ENCODE measurements at places on chromosomes 16 and 17. TPM values are rescaled to one million over a fixed set of nuclear protein-coding genes. Genes with fewer than 3 reads are reported as not detected.

The NLRC3 gene
- total RNA-seq = 94.6 TPM

The TMEM204 gene
- 35.6 TPM for total RNA-seq

The MVP gene
- total RNA-seq = 125 TPM

The MPV17L gene
- total RNA-seq = not detected

The PLK1 gene
- 138 TPM for total RNA-seq

The LYZL6 gene
- total RNA-seq = not detected

The CD19 gene
- total RNA-seq = 0.68 TPM

GRCh38 chr17:77315551-77316190 is 174.9 kb downstream of the SEC14L1 start:
- H3K4me1 ChIP-seq = peaks cover 18% of the 10 kb centered on the region
- no peaks in the 10 kb centered on the region for H3K36me3 ChIP-seq
- H3K27me3 ChIP-seq = peaks cover 2% of the 10 kb centered on the region
- no peak overlapping the region for H3K4me3 ChIP-seq
- no peak for DNase-seq

DNA sequence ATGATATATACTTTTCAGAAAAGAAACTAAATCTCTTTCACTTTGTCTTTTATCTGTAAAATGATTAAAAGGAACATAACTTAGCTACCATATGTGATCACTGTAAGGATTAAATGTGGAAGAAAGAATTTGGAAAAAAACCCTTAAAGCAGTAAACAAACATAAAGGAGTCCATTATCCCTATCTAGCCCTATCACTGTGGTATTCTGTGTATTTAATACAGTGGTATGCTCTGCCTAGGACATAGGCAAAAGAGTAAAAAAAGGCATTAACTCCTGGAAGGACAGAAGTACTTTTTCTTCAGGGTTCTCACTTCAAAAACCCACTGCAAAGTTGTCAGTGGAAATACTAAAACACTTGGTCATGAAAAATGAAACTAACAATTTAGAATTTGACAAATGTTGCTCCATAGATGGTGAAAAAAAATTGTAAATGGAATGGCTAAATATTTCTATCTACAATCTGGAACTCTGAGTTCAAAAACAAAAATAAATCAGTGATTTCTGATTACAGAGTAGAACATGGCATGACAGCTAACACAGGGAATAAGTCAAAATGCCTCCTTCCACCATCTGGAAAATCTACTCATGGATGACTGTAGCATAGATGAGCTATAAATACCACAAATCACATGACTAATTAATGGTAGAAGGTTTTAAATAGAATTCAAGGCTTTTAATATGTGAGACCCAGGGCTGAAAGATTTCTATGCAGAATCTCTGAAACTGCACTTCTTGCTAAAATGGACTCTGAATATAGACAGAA is 140.1 kb downstream of the ITFG1 start:
- no peak overlapping the region for H3K4me3 ChIP-seq
- H3K27ac ChIP-seq = no peak overlapping the region
- no peaks in the 10 kb centered on the region for H3K27me3 ChIP-seq
- H3K4me1 ChIP-seq = no peaks in the 10 kb centered on the region

DNA sequence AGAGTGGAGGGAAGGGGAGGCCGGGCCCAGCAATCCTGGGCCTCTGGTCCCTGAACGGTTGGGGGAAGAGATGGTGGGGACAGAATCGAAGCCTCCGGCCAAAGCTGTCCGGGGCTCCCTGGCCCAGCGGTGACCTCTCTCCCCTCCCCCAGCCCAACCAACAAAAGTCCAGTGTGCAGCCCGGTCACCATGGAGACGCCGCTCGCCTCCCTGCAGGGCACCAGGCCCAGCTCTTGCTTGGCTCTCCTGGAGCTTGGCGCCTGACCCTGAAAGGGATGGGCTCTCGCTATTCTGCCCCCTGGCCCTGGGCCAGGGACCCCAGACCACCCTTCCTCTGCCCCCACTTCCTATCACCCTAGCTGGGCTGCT is 1.3 kb downstream of the METRN start:
- peak overlapping the region; percentile 43 for H3K4me3 ChIP-seq
- H3K27me3 ChIP-seq = peaks cover 7% of the 10 kb centered on the region
- no peak for DNase-seq
- H3K4me1 ChIP-seq = peaks cover 32% of the 10 kb centered on the region
- no peaks in the 10 kb centered on the region for H3K36me3 ChIP-seq

DNA sequence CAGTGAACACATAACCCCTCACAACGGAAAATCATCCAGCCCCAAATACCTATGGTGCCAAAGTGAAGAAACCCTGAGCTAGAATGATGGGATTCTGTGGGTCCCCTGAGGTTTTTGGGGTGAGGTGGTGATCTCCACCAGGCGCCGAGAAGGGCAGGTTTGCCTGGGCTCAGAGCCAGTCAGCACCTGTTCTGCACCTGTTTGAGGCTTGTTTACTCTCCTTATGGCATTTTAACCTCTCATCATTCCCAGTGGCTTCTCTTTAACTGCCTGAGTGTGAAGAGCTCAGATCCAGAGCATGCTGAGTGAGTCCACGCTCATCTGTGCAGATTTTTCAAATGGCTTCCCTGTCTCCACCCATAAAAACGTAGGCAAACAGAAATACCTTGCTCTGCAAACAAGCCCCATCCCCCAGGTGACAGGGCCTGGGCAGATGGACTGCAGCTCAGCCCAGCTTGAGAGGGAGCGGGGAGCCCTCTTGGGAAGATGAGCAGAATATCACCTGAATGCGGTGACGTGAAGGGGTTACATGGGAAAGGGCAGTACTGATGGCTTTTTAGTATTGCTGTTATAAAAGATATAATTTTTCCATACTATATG is 40.1 kb upstream of the CLEC19A start:
- no peaks in the 10 kb centered on the region for H3K36me3 ChIP-seq
- no peak overlapping the region for H3K27ac ChIP-seq
- H3K27me3 ChIP-seq = no peaks in the 10 kb centered on the region
- no peaks in the 10 kb centered on the region for H3K4me1 ChIP-seq
- H3K4me3 ChIP-seq = no peak overlapping the region
- DNase-seq = no peak

DNA sequence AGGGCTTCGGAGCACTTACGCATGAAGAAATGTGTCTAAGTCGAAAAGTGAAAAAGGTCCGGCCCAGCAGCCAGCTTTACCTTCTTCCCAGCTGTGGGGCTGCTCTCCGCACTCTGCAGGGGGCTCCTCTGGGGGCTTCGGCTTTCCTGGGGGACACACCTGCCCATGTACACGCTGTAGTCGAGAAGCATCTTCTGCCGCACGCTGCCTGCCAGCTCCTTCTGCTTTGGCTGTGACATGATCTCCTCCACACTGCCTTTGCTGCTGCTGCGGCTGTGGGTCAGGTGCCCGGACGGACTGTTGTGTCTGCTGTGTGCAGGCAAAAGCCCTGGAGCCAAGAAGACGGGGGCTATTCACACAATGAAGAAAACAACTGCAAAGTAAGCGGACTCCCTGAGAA is 58.1 kb upstream of the ERN1 start:
- H3K36me3 ChIP-seq = peaks cover 7% of the 10 kb centered on the region
- DNase-seq = no peak
- H3K4me1 ChIP-seq = peaks cover 14% of the 10 kb centered on the region
- H3K4me3 ChIP-seq = no peak overlapping the region
- H3K27ac ChIP-seq = no peak overlapping the region

GRCh38 chr17:83204230-83204725 is 124.9 kb downstream of the METRNL start:
- H3K27me3 ChIP-seq = peaks cover 2% of the 10 kb centered on the region
- no peaks in the 10 kb centered on the region for H3K36me3 ChIP-seq
- no peak overlapping the region for H3K27ac ChIP-seq
- no peak for DNase-seq

DNA sequence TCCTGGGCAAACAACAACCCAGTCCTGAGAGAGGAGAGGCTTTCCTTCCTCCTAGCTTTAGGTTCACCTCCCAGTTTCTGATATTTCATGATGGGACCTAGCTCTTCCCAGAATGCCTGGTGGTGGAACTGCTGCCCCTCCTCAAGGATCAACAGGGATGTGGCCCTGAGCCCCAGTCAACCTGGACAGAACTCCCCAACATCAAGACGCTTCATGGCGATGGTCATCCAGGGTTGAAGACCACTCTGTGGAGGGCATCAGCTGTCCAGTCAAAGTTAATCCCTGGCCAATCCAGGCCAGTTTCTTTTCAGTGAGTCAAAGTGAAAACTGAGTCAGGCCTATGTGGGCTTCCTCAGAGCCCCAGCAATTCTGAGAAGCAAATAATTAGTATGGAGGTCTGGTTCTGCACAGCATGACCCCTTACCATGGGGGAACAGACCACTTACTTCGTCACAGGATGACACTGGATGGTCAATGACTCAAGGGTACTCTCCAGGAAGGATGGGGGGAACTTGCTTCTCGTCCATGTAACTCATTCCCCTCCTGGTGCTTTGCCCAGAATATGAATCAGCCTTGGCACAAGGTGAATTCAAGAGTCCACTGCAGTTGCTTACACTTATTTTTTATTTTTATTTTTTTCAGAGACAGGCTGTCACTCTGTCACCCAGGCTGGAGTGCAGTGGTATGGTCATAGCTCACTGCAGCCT is 14.7 kb upstream of the XYLT2 start:
- H3K4me1 ChIP-seq = peaks cover 14% of the 10 kb centered on the region
- no peak overlapping the region for H3K27ac ChIP-seq
- H3K4me3 ChIP-seq = no peak overlapping the region
- no peaks in the 10 kb centered on the region for H3K36me3 ChIP-seq
- H3K27me3 ChIP-seq = peaks cover 8% of the 10 kb centered on the region

DNA sequence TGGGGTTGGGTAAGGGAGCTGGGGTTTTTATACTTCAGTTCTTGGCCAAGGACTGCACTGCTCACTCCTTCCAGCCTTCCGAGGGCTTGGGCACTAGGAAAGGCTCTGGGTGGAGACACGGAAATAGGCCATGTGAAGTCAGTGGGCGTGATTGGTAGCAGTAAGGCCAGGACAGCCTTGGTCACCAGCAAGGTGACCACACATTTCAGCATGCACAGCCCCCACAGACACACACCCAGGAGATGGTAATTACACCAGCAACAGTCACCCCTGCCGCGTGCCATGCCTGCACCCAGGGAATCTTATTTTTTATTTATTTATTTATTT is 252.5 kb downstream of the SEC14L1 start:
- no peaks in the 10 kb centered on the region for H3K27me3 ChIP-seq
- H3K27ac ChIP-seq = peak overlapping the region; percentile 92
- H3K4me1 ChIP-seq = peaks cover 90% of the 10 kb centered on the region
- peaks cover 55% of the 10 kb centered on the region for H3K36me3 ChIP-seq
- no peak overlapping the region for H3K4me3 ChIP-seq

- peaks cover 59% of the 10 kb centered on the region for H3K36me3 ChIP-seq
- H3K27me3 ChIP-seq = no peaks in the 10 kb centered on the region
- DNase-seq = no peak
Observed at GRCh38 chr17:67227488-67227887, 17.5 kb downstream of the HELZ start.

- H3K27me3 ChIP-seq = peaks cover 15% of the 10 kb centered on the region
- H3K27ac ChIP-seq = no peak overlapping the region
- no peak overlapping the region for H3K4me3 ChIP-seq
- DNase-seq = no peak
- no peaks in the 10 kb centered on the region for H3K4me1 ChIP-seq
Observed at GRCh38 chr17:82380860-82381702, 9.5 kb downstream of the UTS2R start.

DNA sequence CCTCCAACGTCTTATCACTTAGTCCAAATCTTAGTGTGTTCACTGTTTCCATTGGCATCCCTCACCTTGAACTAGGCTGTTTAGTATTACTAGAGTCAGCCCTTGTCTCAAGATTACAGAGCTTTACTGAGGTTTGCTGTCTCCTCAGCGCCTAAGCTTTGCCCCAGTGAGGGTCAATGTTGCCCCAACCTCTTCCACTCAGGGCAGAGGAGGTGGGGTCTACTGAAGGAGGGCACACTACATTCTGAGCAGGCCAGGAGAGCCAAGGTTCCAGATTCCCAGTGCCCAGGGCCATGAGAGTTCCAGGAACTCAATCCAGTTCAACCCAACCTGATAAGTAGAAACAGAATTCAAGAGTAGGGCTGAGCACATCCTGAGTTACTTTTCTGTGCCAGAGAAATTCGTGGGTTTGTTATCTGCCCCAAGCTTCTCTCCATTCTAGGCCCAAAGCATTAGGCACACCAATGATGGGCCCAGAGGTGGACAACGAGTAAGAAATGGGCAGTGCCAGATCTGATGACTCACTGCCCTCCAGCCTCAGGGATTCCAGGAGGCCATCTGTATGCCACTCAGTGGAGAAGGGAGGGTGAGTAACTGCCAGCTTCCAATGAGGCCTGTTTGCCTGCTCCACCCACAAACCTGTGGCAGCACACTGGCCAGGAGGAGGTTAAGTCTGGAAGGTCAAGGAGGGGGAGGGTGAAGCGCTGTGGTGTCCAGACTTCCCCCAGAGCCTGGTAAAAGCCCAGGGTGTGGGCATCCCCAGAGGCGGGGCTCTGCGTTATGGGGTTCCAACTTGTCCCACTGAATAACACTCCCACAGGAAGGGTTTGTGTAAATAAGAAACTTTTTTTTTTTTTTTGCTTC is 8.2 kb downstream of the TUBG2 start:
- H3K27me3 ChIP-seq = peaks cover 29% of the 10 kb centered on the region
- peaks cover 2% of the 10 kb centered on the region for H3K36me3 ChIP-seq
- no peak overlapping the region for H3K4me3 ChIP-seq
- peaks cover 17% of the 10 kb centered on the region for H3K4me1 ChIP-seq
- H3K27ac ChIP-seq = no peak overlapping the region
- DNase-seq = no peak

Data from activated CD8-positive, alpha-beta T cell treated with anti-CD3 and anti-CD28 coated beads, Interleukin-2, amount 10 ng/mL, durations not matched to agents 7 days and 5 days (primary cell).